Right cardiac atrium (tissue), 5 donors: ENCODE measurements at places on chromosomes 1 and 21.

DNA sequence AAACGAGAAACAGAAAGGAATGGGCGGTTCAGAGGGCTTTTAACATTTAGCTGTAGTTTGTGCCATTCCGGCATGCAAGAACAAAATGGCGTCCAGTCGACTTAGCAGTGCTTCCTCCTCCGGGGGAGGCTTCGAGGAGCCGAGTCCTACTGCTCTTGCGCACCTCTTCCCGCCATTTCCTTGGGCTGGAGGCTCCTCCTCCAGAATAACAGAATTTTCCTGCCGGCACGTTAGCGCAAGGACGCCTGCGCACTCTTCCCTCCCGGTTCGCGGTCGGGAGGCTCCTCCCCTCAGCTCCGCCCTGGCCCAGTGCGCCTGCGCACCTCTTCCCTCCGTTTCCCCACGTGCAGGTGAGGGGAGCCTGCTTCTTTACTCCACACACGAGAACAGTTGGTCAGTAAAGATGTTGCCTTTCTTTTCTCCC lies 1.0 kb downstream of the DMRTB1 start:
- DNase-seq, result no peak

DNA sequence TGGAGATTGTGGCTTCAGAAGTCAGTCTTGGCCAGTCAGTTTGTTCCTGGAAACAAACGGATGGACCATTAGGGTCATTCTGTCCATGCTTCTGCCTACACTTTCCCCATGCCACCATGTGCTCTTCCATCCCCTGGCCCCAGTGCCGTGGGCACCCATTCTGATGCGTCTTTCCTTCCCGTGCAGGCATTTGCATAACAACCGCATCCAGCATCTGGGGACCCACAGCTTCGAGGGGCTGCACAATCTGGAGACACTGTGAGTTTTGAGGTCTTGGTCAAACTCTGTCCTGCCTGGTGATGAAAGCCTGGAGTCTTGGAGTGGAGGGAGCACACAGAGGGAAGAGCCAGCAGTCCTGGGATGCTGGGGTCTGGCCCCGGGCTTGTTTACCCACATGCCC lies 61.1 kb downstream of the UBE2T start:
- no peak for DNase-seq

GRCh38 chr1:184906761-184907160 lies 67.5 kb downstream of the NIBAN1 start:
- no peak for DNase-seq

DNA sequence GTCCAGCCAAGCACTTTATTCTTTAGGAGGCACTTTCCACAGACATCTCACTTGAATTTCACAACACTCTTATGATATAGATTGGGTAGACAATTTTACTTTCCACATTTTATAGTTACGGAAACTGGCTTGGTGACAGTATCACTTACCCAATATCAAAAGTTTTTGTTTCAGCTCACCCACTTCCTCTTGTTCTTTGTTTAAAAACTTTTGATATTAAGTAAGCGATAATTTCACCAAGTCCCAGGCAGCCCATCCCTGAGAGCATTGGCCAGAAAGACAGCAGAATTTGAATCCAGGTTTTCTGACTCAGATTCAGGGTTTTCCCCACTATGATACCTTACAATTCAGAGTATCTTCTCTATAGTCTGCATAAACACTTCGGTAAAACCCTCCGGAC lies 60.0 kb downstream of the LRIG2 start:
- no peak for DNase-seq

- no peak for DNase-seq
These were observed 33.2 kb upstream of the SERBP1 start for GRCh38 chr1:67463298-67463955.
